Renal cortical epithelial cell (primary cell): ENCODE measurements at places on chromosomes 12 and 14.

GRCh38 chr12:65333649-65334048, 55.2 kb downstream of the MSRB3 start:
- DNase-seq: no peak

DNA sequence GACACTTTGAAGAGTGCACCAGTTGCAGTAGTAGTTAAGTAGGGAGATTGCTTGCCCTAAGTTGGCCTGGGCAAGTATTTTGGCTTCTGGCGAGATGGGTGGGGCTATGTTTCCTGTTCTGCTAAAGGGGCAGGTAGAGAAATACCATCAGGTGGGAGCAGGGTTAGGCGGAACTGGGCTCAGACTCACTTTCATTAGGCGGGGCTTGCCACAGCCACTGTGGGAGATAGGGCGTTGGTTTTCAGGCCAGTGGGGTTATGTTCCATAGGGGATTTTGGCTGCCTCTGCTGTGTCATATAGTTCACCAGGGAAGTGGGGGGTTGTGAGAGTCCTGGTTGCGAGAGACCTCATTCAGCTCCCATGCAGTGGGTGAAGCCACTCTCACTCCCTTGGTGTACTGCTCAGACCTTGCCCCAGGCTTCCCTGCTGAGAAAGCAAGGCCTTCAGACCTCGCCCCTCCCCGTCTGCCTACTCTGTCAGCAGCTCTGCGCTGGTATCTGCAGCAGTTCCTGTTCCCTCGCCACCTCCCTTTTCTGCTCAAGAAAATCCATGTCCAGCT, 43.3 kb downstream of the AEBP2 start:
- peak; percentile 27 for DNase-seq

- DNase-seq: no peak
These were observed at the start of gene REM2 for GRCh38 chr14:22883173-22883976. TSS of gene REM2 (plus strand) at chr14:22883222. CDS start at chr14:22883288, 66 bp downstream.

- no peak for DNase-seq
These were observed 21.3 kb upstream of the BCDIN3D start for GRCh38 chr12:49863946-49864797.

DNA sequence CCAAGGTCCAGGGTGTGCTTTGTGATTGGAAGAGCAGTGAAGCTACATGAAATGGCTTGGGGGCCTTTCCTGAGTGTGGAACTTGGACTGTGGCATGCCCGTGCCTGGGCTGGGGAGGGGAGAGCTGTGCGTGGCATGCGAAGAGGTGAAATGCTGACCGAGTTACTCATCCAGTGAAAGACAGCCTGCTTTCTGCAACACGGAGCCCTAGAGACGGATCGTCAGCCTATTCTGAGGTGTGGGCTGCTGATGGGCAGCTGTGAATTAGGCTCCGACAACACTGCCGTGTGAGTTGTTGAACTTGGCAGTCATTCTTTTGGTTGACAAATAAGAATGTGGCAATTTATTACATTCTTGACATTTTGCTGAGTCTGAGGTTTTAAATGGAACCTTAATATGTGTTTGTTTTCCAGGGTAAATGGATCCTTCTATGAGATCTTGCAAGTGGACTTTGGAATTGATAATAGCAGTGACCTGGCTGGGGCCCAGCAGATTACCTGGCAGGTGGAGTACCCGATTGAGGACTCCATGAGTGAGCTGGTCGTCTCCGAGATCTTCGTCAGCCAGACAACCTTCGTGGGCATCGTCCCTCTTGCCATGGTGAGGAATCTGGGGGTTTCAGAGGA, 453.9 kb downstream of the AACS start:
- no peak for DNase-seq

GRCh38 chr14:66228267-66228970, 257.8 kb upstream of the CCDC196 start:
- peak; percentile 76 for DNase-seq

DNA sequence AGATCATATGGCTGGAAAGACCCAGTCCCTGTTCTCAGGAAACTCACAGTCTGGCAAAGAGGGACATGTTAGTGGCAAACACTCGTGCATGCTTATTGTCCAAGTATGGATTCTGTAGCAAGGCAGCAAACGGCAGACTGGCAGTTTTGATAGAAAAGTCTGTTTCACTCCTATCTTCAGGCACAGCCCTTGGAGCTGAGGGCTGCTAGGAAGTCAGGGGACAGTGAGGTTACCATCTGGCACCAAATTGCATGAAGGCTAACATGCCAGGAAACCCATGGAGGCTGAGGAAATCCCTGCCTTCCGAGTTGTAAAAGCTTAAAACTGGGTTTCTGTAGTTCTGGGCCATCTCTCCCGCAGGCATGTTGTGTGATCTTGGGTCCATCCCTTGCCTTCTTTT, 32.9 kb downstream of the CALM1 start:
- DNase-seq: no peak

GRCh38 chr12:47400266-47400665, 305.6 kb downstream of the RPAP3 start:
- DNase-seq: no peak

DNA sequence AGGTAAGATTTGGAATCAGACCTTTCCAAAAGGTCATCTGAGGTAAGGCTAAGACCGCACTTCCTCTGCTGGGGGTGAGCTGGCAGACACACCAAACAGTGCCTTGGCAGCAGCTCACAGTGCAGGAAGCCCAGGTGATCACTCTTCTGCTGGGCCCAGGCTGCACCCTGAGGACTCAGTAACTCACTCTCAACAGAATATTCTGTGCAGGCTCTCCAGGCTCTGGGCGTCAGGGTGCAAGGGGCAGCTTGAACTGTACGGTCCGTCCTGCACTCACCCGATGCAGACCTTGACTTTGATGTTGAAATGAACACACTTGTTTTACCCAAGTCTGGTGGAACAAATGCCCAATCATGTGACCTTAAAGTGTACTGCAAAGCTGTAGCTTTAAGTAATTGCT, 6.0 kb downstream of the ALKBH2 start:
- DNase-seq: peak; percentile 31

DNA sequence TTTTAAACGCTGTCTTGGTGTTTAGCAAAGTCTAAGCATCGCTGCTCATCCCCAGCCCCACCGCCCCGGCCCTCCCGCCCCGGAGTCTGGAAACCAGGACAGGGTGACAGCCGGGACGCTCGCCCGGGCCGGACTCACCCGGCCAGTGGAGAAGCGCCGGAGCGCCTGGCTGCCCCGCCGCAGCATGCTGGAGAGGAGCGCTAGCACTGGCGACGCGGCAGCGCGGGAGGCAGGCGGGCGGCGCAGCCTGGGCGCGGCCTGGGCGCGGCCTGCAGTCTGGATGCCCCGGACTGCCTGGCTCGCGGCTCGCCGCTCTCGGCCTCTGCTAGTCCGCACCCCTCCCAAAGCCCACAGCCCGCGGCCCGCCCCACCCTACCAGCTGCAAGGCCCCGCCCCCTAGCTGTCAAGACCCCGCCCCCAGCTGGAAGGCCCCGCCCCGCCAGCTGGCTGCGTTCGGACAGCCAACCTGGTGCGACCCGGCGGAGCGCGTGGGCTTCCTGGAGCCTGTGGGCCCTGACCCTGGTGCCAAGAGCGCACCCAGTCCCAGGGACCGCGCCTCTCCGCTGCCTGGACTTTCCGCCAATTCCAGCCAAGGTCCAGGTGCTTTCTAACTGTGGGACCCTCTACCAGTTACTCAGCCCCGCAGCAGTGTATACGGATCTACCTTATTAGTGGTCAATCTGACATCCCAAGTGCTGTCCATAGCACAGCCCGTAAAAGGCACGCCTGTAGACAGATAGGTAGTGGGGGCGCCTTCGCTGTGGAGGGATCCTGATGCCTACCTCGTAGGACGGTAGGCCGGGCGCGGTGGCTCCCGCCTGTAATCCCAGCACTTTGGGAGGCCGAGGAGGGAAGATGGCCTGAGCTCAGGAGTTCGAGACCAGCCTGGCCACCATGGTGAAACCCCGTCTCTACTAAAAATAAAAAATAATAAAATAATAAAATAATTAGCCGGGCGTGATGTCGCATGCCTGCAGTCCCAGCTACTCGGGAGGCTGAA, at the start of gene ALDH1L2:
Gene ALDH1L2 (minus strand): TSS at position 208 of the 1,000 bp plus-strand sequence. CDS start 22 bp downstream, at position 186.
- DNase-seq: peak; percentile 57

DNA sequence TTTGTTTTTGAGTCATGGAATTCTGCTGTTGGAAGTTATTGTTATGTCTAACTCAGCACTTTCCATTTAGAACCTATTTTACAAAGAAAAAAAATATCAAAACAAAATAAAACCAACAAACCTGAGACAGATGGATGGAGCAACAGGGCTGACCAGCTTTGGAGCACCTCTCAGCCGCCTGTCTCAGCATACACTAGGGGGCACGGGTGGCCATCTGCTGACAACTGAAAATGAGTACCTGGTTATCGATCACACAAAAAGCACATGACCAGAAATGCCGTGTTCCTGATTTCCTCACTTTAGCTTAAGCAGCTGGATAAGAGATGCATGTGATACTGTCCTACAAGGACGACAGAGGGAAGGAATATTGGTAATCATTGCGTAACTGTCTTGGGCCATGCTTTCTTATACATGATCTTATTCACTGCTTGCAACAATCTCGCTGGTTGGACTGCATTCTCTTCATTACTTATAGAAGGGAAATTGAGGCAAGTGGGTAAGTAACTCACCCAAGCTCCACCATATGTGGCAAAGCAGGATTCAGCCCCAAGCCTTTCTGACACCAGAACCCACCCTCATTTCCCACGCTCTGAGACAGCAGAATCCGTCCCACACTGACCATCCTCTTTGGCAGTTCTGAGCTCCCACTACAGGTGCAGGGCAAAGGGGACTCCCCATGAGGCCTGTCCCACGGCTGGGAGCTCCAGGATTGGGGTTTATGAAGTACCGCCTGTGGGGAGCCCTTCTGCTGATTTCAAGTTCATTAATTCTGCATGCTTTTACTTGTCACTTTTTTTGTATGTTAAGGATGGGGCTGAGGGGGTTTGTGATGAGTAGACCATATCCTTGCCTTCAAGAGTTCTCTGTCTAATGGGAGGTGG, 43.5 kb downstream of the C14orf132 start:
- DNase-seq: no peak

GRCh38 chr14:73503648-73504047, 12.9 kb downstream of the RIOX1 start:
- DNase-seq: no peak

DNA sequence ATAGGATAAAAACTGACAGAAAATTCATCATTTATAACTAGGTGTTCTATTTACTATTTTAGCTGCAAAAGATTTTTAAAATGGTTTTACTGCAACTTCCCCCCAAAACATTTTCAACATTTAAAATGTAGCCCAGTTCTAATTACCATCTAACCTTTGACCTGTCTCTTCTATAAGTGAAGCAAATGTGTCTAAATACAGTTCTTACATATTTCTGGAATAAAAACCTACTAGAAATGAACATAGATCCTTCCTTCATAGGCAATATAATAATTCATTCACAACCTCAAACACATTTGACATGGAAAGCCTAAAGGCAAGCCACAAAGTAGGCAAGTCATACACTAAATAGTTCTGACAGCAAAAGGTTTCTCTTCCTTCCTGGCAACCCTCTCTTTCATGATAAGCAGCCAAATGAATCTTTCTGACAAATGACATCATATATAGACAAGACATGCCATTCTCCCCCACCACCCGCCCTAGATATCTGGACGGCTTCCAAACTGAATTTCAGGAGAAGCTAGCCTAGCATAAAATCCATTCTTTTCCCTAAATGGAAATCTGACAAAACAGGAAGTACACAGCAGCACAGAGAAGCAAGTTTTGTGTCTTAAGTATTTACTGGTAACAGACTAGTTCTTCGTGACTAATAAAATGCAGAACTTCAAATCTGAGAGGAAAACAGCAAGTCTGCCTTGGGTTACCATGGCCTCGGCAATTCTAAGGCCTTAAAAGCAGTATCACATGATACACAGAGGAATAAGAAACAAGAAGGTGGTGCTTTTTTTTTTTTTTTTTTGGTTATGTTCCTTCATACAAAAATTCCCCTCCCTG, 17.2 kb upstream of the ARID4A start:
- DNase-seq: peak; percentile 99

DNA sequence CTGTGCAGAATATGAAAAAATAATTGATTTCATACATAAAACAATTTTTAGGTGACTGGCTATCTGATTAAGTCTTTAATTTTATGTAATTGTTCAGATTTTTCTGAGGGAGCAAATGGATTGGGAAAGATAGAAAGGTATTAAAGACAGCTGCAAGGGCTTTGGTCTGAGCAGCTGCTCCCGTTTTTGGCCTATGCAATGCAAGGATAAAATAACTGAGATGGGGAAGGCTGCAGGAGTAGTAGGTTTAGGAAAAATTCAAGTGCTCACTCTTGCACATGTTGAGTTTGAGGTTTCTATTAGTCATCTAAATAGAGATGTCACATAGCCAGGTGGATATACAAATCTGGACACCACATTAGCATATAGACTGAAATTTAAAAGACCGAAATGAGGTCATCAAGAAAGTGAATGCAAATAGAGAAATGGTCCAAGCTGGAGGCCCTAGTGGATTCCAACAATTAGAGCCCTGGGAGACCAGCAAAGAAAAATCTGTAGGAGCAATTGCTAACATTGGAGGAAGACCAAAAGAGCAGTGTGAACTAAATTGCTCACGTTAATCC, 144.0 kb downstream of the PPFIA2 start:
- DNase-seq: no peak

GRCh38 chr12:5661811-5662210, 229.9 kb downstream of the NTF3 start:
- no peak for DNase-seq

GRCh38 chr12:75130811-75131210, 78.8 kb downstream of the KCNC2 start:
- no peak for DNase-seq

DNA sequence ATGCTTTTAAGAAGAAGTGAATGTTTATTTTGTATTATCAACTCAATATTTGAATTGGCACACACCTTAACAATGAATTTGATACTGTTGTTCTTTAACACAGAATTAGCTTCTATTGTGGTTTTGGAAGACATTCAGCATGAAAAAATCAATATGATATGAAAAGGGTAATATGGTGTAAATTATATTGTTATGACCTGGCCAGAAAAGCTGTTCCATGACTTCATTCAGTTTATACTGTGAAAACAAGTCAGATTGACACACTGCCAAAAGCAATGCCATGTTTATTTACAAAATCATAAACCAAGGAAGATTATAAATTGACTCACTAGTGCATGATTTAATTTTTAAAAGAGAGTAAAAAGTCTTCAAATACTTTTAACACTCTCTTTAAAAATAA, 851.4 kb upstream of the SEL1L start:
- no peak for DNase-seq

- peak; percentile 92 for DNase-seq
These were observed 249.5 kb upstream of the DCN start for GRCh38 chr12:91432089-91432488.

GRCh38 chr12:47698631-47699030, 7.2 kb downstream of the RPAP3 start:
- DNase-seq: no peak

GRCh38 chr14:53808042-53808441, 148.6 kb downstream of the BMP4 start:
- DNase-seq: no peak

GRCh38 chr14:103535081-103535890, 6.3 kb downstream of the TRMT61A start:
- no peak for DNase-seq

GRCh38 chr14:64704143-64704742, at the start of gene PLEKHG3:
TSS of gene PLEKHG3 (plus strand) at chr14:64704424. CDS start at chr14:64727632, 23,208 bp downstream.
- DNase-seq: peak; percentile 67
